ENCODE measurements at places on chromosomes 4 and X.

DNA sequence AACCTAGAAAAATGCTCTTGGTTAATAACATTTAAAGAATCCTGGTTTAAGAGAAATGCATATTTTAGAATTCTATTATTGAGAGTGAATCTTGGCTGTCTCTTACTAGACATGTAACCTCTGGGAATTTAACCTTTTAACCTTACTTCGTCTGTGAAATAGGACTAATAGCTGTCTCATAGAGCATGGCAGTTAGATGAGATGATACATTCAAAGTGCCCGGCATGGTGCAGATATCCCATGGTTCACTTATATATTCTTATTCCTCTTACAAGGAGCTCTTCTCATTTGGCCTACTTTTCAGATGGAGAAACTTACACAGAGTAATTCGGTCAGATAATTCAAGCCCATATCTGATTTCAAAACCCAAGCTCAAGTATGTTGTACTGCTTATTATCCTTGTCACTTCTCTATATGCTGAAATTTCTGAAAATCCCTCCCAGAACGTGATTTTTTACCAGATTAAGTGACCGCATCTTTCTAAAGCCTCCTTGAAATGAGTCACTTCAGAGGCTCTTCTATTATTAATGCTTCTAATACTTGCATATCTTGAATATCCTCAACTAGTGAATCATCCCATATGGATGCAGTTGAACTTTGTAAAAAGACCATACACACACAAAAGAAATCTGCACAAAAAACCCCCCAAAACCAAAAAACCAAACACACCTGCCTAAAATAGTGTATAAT, 4.9 kb downstream of the CDKN2AIP start:
- no peak for ATAC-seq

- no peak for ATAC-seq
These were observed 105.1 kb upstream of the MXRA5 start for GRCh38 chrX:3451571-3451970.

- no peak for ATAC-seq
These were observed 30.4 kb upstream of the RPL34 start for GRCh38 chr4:108589961-108590360.

DNA sequence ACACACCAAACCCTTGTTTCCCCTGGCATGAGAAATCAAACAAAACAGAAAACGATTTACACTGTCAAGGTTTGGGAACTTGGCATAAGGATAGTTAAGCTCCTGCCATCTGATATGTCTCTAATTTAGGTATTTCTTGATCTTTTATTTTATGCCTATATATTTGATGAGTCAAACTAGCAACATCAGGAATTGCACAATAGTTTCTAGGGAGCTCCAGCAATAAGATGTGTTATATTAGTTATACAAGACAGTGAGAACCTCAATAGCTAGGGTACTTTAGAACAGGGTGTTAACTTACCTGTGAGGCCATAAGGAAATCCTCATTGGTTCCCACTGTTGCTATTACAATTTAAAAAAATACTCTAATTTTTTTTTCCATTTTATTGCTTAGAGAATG, 474.2 kb downstream of the GBA3 start:
- no peak for ATAC-seq

DNA sequence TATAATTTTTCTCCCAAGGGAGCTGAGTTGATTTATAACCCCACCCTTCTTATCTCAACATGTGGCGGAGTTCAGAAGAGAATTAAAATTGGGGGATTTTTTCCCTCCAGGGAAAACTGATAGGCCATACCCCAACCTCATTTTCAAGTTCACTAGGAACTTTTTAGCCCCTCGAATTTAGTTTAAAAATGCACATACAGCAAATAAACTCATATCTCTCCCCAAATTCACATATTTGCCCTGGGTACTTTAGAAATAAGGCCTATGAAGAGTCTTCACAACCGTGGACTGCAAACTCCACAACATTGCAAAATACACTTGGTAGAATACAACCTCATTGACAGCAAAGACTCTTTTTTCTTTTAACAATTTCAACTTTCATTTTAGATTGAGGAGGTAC, 206.7 kb upstream of the LEF1 start:
- ATAC-seq = no peak

DNA sequence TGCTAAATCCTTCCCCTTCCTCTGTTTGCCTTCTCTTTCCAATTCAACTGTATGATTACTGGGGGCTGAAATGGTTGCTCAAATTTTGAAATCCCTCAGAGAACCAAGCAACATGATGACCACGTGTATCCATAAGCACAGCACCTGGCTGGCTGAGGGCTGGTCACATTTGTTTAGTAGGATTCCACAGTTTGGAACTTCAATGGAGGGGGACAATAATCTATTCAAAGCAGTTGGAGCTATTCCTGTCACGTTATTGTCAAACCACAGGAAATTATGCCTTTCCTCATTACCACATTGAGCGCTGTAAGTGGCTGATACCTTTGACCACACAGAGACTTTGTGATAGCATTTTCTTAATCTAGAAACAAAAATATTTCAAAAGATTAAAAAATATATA, 7.0 kb downstream of the TMSB4X start:
- no peak for ATAC-seq

DNA sequence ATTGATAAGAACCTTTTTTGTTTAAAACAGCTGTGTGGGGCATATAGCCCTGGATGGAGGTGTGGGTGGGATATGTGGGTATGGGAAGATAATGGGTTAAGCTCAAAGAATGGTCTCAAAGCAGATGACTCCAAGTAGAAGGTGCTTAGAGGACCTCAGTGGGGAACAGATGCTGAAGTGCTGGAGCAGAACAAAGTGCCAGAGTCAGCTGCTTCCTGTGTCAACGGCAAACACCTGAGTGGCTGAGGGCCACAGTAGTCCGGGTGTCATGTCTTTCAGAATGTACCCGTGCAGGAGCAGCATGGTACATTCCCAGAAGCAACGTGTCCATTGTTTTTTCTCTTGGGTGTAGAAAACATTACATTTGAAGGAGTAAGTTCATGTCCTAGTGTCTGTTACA, 210.6 kb downstream of the CCNG2 start:
- no peak for ATAC-seq

GRCh38 chr4:70298051-70298450, 36.7 kb upstream of the CABS1 start:
- no peak for ATAC-seq

- ATAC-seq = no peak
These were observed 99.0 kb downstream of the FIP1L1 start for GRCh38 chr4:53476232-53477037.

DNA sequence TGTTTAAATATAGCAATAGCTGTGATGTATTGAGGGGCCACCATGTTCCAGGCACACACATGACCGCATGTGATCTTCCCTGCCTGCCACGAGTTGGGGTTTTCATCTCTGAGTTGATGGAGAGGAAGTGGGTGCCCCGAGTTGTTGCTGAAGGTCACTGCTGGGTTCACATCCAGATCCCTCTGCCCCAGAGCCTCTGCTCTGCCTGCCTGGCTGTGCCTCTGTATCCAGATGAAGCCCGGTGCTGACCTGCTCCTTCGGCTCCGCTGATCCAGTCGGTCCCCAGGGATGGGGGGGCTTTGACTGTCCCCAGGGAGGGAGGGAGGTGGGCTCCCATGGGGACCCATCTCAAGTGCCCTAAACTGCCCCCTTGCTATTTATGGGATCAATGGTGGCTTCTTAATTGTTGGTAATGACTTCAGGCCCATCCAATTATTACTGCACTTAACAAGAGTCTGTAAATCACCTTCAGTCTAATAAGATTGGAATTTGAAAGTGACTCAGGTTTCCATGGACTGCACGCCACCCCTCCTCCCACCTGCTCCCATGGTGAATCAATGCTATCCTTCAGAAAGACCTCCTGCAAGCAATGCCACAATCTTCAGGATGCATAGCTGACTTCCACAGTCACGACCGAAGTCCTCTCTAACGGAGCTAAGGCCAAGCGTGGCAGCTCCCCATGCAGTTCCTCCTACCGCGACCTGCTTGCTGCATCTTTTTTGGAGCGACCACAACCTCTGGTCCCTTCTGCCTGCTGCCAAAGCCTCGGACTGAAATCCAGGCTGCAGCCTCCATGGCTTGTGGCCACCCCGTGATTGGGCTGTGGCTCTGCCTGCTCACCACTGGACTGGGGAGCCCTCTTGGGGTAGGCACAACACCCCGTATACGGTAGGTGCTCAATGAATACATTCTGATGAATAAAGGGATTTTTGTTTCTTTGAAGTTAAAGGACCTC, 73.1 kb downstream of the CPZ start:
- no peak for ATAC-seq

DNA sequence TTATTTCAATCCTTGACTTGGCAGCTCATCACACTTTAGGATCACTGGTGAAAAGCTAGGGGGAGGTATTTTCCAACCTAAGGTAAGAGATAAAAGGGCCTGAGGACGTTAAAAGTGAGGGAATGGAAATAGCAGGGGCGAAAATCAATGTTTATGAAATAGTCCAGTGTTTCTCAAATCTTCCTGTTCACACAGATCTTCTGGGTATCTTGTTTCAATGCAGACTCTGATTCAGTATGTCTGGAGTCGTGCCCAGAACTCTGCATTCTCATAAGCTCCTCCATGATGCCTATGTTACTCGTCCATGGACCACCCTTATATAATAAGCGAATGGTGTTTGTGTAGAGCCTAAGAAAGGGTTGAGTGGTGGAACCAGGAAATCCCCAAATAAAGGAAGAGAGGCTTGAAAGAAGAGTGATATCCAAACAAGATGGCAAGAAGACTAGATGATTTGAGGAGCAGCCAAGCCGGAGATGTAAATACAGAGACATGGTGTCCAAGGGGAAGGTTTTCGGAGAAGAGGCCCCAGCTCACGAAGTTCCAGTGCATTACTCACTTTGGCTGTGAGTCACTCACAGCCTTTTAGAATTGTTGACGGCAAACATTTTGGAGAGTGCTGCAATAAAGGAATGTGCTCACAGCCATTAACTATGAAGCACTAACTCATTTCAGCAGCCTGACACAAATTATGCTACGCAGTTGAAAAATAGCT, 215.6 kb upstream of the PPARGC1A start:
- no peak for ATAC-seq

- no peak for ATAC-seq
These were observed 380.6 kb upstream of the SPOCK3 start for GRCh38 chr4:167614866-167615265.

- ATAC-seq = peak; percentile 35
These were observed 23.5 kb downstream of the CHM start for GRCh38 chrX:86023811-86024210.

DNA sequence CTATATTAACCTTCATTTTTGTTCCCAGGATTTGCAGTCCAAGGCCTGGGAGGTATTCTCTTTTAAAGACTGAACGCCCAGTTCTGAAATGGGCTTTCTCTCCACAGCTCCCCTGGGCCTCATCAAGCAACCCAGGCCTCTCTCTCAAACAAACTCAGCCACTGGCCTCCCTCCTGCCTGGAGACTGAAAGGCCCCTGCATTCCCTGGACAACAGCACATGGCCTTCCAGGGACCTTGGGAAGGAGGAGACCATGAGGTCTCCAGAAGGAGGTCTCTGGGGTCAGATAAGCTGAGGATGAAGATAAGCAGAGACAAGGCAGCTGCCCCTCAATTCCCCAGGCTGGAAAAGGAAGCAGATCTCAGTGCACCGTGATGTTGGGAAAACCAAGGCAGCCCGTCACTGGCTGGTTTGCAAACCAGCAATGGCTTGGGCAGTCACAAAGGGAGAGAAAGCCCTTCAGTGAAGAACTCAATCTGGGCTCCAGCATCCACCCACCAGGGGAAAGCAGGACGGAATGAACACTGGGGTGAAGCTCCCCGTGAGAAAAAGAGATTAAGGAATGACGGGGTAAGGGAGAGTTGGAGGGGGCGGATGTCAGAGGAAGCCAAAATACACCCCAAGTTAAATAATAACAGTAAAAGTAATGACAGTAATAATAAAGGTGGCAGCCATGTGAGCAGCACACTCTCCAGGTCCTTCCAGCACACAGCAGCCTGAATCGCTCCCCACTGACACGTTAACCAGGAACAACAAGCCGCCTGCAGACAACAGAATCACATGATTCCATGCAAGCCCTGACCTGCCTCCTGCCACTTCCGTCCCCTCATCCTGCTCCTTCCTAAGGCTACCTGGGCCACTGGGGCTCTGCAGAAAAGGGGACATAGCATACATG, 22.3 kb downstream of the AMOT start:
- ATAC-seq = no peak

DNA sequence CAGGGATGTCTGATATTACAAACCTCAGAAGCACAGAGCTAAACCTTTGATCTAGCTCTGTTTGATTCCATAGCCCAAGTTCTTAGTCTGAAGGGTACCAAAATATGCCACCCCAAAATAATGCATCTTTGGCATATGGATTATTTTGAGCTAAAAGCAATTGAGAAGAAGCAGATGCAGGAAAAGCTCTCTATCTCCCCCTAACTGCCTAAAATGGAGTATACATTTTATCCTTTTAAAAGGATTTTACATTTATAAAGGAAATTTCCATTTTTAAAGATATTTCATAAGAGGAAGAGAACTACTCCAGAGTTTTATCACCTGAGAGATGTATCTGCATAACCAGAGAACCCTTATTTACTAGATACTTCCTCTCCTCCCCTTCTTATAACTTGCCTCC, 158.7 kb downstream of the ZNF674 start:
- no peak for ATAC-seq

- no peak for ATAC-seq
These were observed 28.3 kb upstream of the DSPP start for GRCh38 chr4:87580057-87580456.

GRCh38 chrX:20515841-20516461, 249.2 kb upstream of the RPS6KA3 start:
- peak; percentile 88 for ATAC-seq

DNA sequence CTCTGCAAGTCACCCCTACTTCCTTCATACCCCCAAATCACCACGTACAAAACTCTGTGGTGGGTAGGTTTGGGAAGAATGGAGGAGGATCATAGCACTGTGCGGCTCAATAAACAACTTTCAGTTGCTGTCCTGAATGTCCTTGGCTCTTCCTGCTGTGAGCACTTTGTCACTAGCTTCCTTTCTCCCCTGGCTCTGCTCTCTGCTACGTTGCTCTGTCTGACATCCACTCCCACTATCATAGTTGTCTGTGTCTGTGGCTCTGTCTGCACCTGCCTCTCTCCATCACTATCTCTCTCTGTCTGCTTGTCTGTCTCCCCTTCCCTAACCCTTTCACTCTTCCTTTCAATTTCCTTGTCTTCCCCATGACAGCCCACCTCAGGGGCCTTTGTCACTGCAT, 21.2 kb upstream of the SMPX start:
- ATAC-seq = no peak

GRCh38 chrX:153771415-153772315, 7.6 kb downstream of the PLXNB3 start:
- no peak for ATAC-seq

GRCh38 chrX:151984328-151984727, 9.9 kb upstream of the GABRE start:
- ATAC-seq = no peak

DNA sequence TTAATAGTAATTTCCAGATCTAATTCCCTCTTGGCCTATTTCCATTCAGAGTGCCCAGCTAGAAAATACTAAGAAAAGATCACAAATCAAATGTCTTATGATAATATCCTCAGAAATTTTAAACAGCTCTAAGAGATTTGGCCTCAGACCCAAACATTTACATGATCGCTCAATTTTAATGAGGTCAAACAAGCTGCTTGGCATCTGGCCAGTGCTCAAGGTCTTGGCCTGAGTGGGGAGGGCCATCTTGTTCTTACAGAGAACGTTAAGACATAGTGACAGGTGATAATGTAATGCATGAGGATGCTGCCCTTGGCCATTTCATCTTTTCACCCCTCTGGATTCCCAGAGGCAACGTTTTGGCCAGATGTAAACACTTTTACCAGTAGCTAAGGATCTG, 159.2 kb upstream of the SLC7A11 start:
- no peak for ATAC-seq

- ATAC-seq = no peak
These were observed 16.1 kb downstream of the ABLIM2 start for GRCh38 chr4:8142556-8142955.

All from activated T-helper 17 cell treated with anti-CD3 and anti-CD28 coated beads, Interleukin-2, amount 50 U/mL, for 72 hours (primary cell).